ENCODE measurements at places on chromosomes 12 and 14.

DNA sequence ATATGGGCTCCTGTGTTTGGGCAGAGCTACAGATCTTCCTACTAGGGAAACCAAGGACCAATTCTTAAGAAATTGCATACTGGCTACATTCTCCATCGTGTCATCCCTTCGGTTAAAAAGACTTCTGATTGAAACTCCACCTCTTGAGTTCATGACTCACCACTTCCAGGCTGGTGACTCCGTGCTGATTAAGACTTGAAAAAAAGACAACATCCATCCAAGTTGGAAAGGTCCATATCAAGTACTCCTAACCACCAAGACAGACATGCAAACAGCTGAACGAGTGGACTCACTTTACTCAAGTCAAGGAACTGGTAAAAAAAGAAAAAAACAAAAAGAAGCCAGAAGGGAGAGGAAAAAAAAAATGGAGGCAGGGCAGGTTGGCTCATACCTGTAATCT, 63.4 kb downstream of the APOBEC1 start:
- DNase-seq, result no peak

- no peak for DNase-seq
These were observed 31.4 kb upstream of the SNAPC1 start for GRCh38 chr14:61730756-61731373.

DNA sequence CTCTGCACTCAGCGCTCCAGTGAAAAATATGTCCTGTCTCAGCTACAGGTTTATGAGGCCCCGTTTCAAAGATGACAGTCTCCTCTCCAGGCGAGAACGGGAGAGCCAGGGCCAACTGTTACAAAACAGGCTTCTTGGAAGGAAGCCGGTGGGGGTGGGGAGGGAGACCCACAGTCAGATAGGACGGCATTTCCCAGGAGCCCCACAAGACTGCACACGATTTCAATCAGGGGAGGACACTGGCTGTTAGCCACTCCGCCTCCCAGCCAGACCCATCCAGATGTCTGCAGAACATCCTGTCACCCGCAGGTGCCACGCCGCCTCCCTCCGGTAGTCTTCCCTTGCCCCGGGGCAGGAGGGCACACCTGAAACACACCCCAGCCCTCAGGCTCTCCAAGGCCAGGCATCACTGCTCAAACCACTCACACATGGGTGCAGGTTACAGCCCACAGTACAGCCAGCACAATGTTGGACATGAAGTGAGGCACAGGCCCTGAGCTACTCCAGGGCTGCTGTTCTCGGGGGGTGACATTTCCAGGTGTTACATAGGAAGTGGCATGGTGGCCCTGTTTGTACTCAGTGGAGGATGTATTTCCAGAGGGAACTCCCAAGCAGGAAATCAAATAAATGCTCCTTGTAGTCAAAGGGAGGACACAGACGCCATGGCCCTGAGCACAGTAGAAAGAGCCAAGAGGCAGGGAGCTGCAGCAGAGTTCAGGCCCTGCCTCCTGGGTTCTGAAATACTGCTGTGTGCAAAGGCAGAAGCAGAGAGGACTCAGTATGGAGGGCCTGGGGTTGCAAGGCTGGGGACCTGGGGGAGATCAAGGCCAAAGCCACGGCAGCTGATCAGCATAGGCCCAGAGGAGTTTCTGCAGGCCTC, 138.1 kb downstream of the BCL11B start:
- DNase-seq, result no peak

- no peak for DNase-seq
These were observed 19.0 kb upstream of the NUDT14 start for GRCh38 chr14:105200074-105200473.

- DNase-seq, result no peak
These were observed 396 bp downstream of the FERMT2 start for GRCh38 chr14:52950410-52950897.

DNA sequence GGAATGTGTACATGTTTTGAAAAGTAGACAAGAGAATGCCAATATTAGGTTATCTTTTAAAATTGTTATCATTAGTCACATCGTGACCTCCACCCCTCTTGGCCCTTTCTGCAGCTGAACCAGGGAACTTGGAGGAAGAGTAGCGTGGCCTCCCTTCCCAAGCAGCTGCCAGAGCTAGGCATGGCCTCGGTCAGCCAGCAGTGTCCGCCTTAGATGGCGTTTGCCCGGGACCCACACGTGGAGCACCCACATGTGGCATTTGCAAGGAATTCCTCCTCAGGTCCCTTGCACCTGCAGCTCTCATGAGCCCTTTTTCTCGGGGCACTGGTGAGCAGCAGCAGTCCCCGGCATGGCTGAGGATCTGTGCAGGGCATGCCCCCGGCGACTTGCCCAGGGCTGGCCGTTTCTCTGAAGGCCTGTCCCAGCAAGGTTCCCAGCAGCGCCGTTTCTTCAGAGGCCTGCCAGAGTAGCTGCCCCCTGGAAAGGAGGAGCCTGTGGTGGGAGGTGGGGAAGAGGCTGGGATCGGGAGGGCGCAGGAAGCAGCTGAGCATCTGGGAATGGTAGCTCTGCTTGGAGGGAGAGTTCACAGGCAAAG, 10.8 kb downstream of the JDP2 start:
- DNase-seq, result no peak

GRCh38 chr12:93514853-93515252, 47.5 kb downstream of the MRPL42 start:
- no peak for DNase-seq

- DNase-seq, result no peak
These were observed 11.9 kb downstream of the PPP1R36 start for GRCh38 chr14:64561631-64562030.

DNA sequence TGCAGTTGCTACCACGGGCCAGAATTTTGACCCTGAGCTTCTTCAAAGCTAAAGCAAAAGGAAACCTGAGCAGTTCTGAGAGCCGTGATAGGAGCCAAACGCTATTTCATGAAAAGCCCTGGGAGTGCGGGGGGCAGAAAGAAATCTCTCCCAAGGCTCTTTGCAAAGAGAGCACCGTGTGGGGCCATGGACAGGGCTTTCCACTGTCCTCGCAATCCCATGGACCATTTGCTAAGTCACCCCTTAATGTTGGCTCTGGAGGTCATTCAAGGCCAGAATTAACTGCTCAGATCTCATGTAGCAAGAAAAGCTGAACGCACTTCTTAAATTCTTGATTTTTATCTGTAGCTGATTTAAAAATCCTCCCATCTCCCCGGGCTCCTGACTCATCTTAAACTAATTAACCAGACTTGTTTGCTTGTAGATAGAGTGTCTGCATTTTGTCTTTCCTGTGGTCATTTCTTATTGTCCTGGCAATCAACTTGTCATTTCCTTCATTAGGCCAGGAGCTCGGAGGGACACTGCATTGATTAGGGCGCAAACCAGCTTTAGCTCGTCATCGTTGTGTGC, 24.8 kb downstream of the CLSTN3 start:
- no peak for DNase-seq

- DNase-seq, result no peak
These were observed 381.8 kb downstream of the EGLN3 start for GRCh38 chr14:33568935-33569579.

DNA sequence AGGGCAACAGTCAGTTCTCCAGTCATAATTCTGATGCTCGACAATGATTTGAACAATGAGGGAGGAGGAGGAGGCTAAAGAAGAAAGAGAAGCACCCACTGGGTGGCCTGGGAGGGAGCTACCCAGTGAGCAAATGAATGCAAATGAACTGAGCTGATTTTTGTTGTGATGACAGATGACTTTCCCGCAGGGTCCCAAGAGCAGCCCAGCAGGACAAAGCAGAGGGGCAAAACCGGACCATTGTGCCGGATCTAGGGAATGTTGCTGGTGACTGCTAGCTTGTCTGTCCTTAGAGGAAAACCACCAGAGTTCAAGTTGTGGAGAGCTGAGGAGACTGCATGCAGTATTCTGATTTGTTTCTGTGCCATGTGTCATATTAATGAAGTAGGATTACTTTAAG, 162.8 kb downstream of the MON2 start:
- DNase-seq, result no peak

DNA sequence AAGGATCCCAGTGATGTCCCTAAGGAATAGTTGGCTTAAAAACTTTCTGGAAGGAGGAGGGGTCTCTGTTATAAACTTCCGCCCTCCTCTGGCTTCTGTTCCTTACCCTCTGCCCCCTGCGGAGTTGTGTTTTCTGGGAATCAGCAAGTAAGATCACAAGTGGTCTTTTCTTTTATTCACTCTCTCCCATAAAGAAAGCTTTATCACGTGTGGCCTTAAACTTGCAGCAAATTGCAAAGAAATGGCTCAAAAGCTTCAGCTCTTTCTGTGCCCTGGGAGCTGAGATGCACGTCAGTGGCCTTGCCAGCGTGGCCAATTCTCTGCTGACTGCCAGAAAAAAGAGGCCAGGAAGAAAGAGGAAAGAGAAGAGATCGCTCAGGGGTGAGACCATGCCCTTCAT, at the start of gene SLCO1C1:
SLCO1C1 (plus strand) TSS at position 101 of the 400 bp plus-strand sequence. CDS start 4,245 bp downstream, outside the sequence.
- no peak for DNase-seq

DNA sequence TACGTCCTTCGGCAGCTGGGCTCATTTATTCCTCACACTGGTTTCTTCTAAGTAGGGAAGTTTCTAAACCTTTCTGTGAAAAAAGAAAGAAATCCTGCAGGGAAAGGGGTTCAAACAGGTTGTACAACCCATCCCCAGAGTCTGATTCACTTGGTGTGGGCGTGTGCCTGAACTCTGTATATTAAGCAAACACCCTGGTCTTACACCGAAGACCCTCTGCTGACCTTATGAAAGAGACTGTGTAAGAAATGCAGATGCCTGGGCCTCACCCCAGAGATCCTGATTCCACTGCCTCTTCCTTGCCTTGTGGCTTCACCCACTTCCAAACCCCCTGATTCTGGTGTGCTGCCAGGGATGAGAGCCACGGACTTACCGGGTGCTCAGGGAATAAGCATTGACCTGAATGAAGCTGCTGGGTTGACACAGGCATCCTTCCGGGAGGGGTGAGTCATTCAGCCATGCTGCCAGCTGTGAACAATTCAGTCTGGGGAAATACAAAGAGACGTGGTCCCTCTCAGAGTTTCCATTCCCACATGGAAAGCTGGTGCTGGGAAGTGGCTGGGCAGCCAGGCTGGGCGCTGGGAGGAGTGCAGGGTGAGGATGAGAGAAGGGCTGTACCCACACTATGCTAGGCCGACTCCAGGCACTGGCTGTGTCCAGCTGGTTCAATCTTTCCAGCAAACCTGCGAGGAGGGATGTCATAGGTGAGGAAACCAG, 26.5 kb upstream of the ACTN1 start:
- no peak for DNase-seq

DNA sequence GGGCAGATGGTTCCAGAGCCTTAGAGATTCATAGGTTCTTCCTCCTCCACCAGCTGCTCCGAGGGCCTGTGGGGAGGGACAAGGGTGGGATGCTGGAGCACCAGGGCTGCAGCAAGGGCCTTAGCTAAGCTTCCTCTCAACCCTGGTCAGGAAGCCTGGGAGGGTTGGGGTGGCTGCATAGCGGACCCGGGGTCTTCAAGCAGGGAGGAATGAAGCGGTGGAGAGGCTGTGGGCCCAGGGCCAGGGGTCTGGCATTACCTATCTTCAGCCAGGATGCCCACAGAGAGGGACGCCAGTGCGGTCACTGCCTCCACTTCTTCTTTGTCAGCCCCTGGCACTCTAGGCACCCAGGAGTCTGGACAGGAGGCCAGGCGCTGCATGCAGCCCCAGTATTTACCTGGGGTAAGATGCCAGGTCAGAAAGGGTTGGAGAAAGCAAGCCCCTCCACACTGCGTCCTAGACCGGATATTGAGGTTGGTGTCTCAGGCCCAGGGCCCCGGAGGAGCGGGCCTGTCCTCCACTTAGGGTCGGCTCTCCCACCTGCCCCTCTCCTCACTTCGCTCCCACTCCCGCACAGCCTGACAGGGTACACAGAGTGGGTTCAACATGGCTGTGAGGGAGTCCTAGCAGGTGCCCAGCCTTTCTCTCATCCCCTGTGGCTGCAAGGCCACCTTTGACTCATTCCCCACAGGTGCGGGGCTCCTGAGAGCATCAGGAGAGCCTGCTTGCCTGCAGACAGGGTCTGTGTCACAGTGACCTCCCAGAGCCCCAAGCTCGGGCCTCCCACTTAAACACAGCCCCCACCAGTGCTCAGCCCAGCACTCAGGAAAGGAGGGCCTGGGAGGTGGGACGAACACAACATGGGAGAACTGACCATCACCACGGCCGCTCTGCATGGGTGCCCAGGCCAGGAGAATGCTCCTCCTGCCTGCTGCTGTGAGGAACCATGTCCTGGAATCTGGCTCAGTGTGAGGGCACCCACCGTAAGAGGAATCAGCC, 11.1 kb downstream of the SLC48A1 start:
- DNase-seq, result no peak

DNA sequence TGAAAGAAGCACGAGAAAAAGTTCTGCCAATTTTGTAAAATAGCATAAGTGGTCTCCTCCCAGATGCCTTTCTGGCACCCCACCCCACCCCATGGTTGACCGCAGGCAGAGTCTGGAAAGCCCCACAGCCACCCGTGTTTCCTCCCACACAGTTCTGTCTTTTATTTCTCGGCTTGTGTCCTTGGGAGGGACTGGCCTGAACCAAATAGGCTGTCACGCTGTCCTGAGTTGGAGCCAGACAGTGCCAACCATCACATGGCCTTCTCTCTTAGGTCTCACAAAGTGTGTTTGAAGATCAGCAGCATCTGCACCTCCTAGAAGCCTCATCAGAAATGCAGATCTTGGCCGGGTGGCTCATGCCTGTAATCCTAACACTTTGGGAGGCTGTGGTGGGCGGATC, 10.2 kb upstream of the LTA4H start:
- DNase-seq, result no peak

DNA sequence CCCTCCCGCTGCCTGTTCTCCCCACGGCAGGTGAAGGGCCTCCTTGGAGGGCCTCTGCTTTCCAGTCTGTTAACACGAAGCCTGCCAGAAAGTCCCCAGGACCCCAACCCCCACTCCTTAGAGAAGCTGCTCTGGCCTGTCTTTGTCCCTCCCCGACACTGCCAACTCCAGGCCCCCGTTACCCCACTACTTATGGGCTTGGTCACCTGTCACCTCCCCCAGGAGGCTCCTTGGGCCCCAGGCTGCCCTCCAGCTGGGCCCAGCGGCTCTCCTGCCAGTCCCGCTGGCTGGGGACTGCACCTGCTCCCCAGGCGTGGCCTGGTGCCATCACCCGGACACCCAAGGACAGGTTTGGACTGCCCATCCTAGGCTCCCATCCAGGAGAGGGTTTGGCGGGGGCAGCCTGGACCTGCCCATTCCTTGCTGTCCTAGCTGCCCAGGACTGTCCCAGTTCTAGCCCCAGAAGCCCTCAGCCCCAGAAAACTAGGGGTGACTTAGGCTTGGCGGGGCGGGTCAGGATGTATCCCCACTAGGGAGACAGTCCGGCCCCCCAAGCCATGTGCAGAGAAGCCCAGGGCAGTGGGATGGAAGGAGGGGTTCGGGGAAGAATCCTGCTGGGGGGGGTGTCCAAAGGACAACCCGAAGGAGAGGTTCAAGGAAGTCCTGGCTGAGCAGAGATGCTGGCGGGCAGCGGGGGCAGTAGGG, 155.7 kb upstream of the C14orf180 start:
- no peak for DNase-seq
